ENCODE measurements at places on chromosomes 7 and 10.

DNA sequence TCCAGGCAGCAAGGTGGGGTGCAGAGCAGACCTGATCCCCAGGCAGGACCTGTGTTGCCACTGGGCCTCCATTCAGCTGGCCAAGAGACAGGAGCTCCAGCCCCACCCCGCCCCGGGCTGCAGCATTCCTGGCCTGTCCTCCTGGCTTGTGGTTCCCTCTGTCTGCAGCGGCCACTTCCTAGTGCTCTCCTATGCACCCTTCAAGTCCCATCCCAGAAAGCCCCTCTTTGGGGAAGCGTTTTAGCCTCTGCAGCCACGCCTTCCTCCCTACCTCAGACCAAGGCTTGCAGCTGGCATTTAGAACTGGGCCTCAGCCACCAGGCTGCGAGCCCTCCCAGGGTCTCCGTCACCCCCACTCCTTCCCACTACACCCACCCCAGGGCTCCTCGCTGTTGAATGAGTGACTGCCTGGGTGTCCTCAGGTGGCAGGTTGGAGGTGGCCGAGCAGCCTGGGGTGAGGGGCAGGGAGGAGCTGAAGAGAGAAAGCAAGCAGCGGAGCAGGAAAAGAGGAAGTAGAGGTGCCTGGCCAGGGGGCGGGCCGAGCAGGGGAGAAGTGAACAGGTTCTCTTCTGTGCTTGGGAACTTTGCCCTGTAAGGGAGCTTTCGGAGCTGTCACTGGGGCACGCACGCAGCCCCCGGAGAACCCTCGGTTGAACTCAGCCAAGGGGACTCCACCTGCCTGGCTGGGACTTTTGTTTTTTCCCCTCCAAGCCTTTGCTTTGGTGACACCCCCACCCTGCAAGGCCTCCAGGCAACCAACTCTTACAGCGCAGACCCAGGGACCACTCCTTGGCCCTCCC is 109.1 kb upstream of the TNRC18 start:
- DNase-seq = peak; percentile 96
- H3K36me3 ChIP-seq = peaks cover 26% of the 10 kb centered on the region
- no peaks in the 10 kb centered on the region for H3K27me3 ChIP-seq
- peak overlapping the region; percentile 99 for H3K4me3 ChIP-seq
- H3K27ac ChIP-seq = peak overlapping the region; percentile 99

- H3K27ac ChIP-seq = no peak overlapping the region
- DNase-seq = no peak
- no peaks in the 10 kb centered on the region for H3K36me3 ChIP-seq
- H3K4me3 ChIP-seq = no peak overlapping the region
Observed at GRCh38 chr7:80346704-80347103, 165.2 kb downstream of the GNAT3 start.

GRCh38 chr7:75546237-75547015 is 54.3 kb downstream of the SPDYE5 start:
- no peak overlapping the region for H3K4me3 ChIP-seq
- no peaks in the 10 kb centered on the region for H3K36me3 ChIP-seq
- no peaks in the 10 kb centered on the region for H3K4me1 ChIP-seq
- H3K27me3 ChIP-seq = no peaks in the 10 kb centered on the region
- DNase-seq = no peak

- no peak overlapping the region for H3K27ac ChIP-seq
- H3K36me3 ChIP-seq = no peaks in the 10 kb centered on the region
- no peak overlapping the region for H3K4me3 ChIP-seq
- H3K4me1 ChIP-seq = peaks cover 7% of the 10 kb centered on the region
Observed at GRCh38 chr10:102200751-102201640, 25.1 kb upstream of the ELOVL3 start.

DNA sequence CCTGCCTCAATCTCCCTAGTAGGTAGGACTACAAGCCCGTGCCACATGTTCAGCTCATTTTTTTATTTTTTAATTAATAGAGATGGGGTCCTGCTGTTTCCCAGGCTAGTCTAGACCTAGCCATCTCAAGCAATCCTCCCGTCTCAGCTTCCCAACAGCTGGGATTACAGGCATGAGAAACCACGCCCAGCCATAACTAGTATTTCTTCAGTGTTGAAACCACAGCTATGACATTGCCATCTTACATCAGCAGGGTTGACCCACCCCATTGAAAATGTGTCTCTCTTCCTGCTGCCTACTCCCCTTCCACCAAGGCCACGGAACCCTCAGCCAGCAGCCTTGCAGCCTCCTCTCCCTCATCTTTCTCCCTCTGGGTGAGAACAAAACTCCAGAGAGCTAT is 62.1 kb upstream of the ZNF746 start:
- H3K36me3 ChIP-seq = peaks cover 5% of the 10 kb centered on the region
- H3K4me3 ChIP-seq = no peak overlapping the region
- H3K27me3 ChIP-seq = no peaks in the 10 kb centered on the region
- no peak overlapping the region for H3K27ac ChIP-seq

DNA sequence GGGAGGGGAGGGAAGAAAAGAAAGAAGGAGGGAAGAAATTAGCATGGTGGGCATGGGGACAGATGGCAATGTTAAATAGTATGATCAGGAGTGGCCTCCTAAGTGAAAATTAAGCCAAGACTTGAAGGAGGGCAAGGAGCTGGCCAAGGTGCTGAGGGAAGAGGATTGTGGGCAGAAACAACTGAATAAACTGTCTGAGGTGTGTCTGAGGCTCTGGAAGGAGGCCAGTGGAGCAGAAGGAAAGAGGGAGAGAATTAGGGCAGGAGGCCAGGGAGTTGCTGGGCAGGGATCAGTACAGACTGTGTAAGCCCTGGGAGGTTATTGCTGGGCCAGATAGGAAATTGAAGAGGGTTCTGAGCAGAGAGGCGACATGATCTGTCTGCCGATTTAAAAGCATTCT is 40.6 kb upstream of the VKORC1L1 start:
- no peaks in the 10 kb centered on the region for H3K36me3 ChIP-seq
- no peak overlapping the region for H3K4me3 ChIP-seq
- H3K27me3 ChIP-seq = no peaks in the 10 kb centered on the region
- no peak overlapping the region for H3K27ac ChIP-seq
- no peaks in the 10 kb centered on the region for H3K4me1 ChIP-seq

DNA sequence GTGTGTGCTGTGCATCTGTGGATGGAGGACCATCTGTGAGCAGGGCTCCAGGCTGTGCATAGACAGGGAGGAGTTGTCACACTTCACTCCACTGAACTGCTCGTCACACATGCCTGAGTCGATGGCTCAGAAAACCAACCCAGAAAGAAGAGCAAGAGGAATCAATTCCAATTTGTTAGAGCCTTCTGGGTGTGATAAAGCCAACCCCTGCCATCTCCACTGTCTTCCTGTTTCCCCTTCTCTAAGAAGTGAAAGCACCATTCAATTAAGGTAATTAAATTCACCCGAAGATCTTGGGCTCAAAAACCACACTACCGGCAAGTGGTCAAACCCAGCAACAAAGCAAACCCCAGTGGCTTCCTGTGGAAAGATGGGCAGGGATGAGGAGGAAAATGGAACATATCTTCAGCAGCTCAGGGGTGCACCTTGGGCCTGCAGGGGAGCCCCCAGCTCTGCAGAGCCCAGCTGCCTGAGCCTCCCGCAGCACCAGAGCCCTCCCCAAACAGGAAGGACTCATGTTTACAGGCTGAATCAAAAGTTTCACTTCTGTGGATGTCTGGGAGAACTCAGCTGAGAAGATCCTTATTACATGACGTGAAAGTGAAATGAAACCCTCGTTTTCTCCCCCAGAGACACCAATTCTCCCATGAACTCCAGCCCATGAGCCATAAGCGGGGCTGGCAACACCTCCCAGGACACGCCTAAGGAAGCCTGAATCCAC is 10.9 kb downstream of the C10orf71 start:
- H3K4me3 ChIP-seq = no peak overlapping the region
- H3K36me3 ChIP-seq = no peaks in the 10 kb centered on the region
- no peak overlapping the region for H3K27ac ChIP-seq
- H3K27me3 ChIP-seq = no peaks in the 10 kb centered on the region
- no peaks in the 10 kb centered on the region for H3K4me1 ChIP-seq
- no peak for DNase-seq

GRCh38 chr7:34575006-34575405 is 83.0 kb upstream of the NPSR1 start:
- no peaks in the 10 kb centered on the region for H3K27me3 ChIP-seq
- H3K27ac ChIP-seq = no peak overlapping the region
- H3K36me3 ChIP-seq = no peaks in the 10 kb centered on the region
- no peak for DNase-seq
- H3K4me1 ChIP-seq = no peaks in the 10 kb centered on the region
- no peak overlapping the region for H3K4me3 ChIP-seq

- DNase-seq = no peak
- H3K4me1 ChIP-seq = no peaks in the 10 kb centered on the region
- no peaks in the 10 kb centered on the region for H3K27me3 ChIP-seq
- no peaks in the 10 kb centered on the region for H3K36me3 ChIP-seq
- no peak overlapping the region for H3K27ac ChIP-seq
Observed at GRCh38 chr7:33645104-33645503, 260.2 kb upstream of the BMPER start.

GRCh38 chr7:80640846-80641245 is 2.4 kb downstream of the CD36 start:
- no peaks in the 10 kb centered on the region for H3K36me3 ChIP-seq
- H3K4me1 ChIP-seq = no peaks in the 10 kb centered on the region
- DNase-seq = no peak
- no peak overlapping the region for H3K4me3 ChIP-seq

DNA sequence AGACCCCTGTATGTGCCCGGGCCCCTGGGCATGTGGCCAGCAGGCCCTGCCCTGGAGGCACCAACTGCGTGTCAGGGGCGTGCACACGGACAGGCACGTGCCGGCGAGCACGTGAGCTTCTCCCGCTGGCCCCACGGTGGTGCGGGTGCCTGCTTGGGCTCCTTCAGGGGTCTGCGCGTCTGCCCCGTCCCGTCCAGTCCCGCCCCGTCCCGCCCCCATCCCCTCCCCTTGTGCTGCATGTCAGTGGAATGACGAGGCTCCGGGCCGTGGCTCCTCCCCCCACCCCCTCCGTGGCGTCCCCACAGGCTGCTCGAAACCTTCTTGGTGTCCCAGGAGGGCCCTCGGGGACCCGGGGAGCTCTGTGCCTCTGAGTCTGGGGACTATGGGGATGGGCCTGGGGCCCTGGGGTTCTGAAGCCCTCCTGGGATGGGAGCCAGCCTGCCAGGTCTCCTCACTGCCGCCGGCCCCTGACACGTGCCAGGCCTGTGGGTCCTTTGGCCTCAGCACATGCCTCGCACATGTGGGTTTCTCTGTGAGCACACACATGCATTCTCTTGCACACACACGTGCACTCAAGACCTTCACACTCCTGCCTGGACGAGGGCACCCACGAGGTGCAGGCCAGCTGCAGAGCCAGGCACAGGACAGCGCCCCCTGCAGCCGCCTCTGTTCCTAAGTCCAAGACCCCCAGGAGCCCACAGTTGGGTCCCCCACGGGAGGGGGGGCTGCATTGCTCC is 27.5 kb upstream of the AMZ1 start:
- H3K36me3 ChIP-seq = no peaks in the 10 kb centered on the region
- no peak overlapping the region for H3K27ac ChIP-seq
- no peaks in the 10 kb centered on the region for H3K4me1 ChIP-seq
- H3K4me3 ChIP-seq = no peak overlapping the region
- peak; percentile 49 for DNase-seq

GRCh38 chr10:114831186-114831867 is 9.7 kb downstream of the FHIP2A start:
- no peaks in the 10 kb centered on the region for H3K27me3 ChIP-seq
- no peak for DNase-seq
- no peak overlapping the region for H3K4me3 ChIP-seq
- H3K4me1 ChIP-seq = peaks cover 16% of the 10 kb centered on the region
- peaks cover 4% of the 10 kb centered on the region for H3K36me3 ChIP-seq

GRCh38 chr7:100400656-100401055 is 27.4 kb downstream of the PILRA start:
- H3K27me3 ChIP-seq = no peaks in the 10 kb centered on the region
- peak; percentile 78 for DNase-seq
- H3K27ac ChIP-seq = no peak overlapping the region
- peaks cover 16% of the 10 kb centered on the region for H3K4me1 ChIP-seq
- no peak overlapping the region for H3K4me3 ChIP-seq

GRCh38 chr7:71705901-71706596 is 574.1 kb downstream of the GALNT17 start:
- no peaks in the 10 kb centered on the region for H3K27me3 ChIP-seq
- H3K36me3 ChIP-seq = no peaks in the 10 kb centered on the region
- no peak overlapping the region for H3K4me3 ChIP-seq
- peak; percentile 57 for DNase-seq
- peaks cover 27% of the 10 kb centered on the region for H3K4me1 ChIP-seq
- peak overlapping the region; percentile 64 for H3K27ac ChIP-seq

DNA sequence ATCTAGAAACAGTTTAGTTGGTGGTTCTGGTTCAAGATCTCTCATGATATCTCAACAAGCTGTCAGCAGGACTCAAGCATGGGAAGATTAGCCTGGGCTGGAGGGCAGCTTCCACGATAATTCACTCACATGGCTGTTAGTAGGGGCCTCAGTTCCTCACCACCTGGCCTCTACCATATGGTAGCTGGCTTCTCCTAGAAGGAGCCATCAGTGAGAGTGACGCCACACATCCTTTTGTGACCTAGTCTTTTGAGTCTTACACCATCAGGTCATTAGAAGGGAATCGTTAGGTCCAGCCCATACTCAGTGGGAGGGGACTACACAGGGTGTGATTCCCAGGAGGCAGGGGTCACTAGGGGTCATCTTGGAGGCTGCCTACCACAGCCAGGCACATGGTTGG is 239.3 kb upstream of the PLPP4 start:
- H3K27ac ChIP-seq = peak overlapping the region; percentile 12
- H3K27me3 ChIP-seq = no peaks in the 10 kb centered on the region
- peaks cover 56% of the 10 kb centered on the region for H3K36me3 ChIP-seq
- H3K4me1 ChIP-seq = peaks cover 8% of the 10 kb centered on the region
- no peak for DNase-seq
- no peak overlapping the region for H3K4me3 ChIP-seq

- no peaks in the 10 kb centered on the region for H3K36me3 ChIP-seq
- no peak for DNase-seq
- no peak overlapping the region for H3K27ac ChIP-seq
- H3K4me1 ChIP-seq = no peaks in the 10 kb centered on the region
- H3K27me3 ChIP-seq = no peaks in the 10 kb centered on the region
Observed at GRCh38 chr7:125090596-125090995, 161.0 kb upstream of the POT1 start.

DNA sequence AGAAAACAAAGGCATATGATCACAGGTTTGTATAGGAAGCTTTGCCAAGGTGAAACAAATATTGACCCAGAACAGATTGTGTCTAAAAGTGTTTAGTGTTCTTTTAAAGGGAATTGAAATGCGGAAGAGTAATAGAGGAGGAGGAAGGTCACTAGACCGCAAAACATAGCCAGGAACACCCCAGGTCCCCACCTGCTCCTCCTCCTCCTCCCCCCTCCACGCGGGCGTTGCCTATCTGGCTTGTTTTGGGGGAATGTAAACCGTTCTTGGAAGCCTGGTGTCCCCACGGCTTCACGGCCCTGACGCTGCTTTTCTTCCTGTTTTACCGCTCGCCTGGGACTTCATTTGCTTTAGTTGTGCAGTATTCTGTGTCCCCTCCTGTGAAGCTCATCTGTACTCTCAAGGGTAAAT is 81.0 kb upstream of the PFKP start:
- peak overlapping the region; percentile 47 for H3K4me3 ChIP-seq
- no peaks in the 10 kb centered on the region for H3K36me3 ChIP-seq
- peak; percentile 53 for DNase-seq
- no peak overlapping the region for H3K27ac ChIP-seq

- no peaks in the 10 kb centered on the region for H3K36me3 ChIP-seq
- H3K27me3 ChIP-seq = no peaks in the 10 kb centered on the region
- no peaks in the 10 kb centered on the region for H3K4me1 ChIP-seq
- H3K27ac ChIP-seq = no peak overlapping the region
- no peak for DNase-seq
- H3K4me3 ChIP-seq = no peak overlapping the region
Observed at GRCh38 chr7:147014286-147014955, 897.8 kb downstream of the CNTNAP2 start.
